ENCODE measurements at places on chromosomes 6 and 20.
A peak's percentile ranks its signal among the peaks of the same experiment; 100 is the strongest.

DNA sequence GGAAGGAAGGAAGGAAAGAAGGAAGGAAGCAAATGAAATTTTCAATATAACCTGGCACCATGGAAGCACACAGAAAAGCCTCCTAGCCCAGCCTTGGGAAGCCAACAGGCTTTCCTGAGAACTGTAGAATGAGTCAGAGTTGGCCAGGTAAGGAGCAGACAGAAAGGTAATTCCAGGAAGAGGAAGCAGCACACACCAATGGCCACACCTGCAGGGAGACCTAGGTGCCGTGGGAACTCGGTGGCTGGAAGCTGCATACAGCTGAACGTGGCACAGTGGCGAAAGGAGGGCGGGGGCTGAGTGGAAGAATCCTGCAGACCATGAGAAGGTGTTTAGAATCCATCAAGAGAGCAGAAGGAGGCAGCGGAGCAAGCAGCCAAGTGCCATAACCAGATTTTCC is 224.8 kb upstream of the RREB1 start:
- H3K36me3 ChIP-seq, result no peaks in the 10 kb centered on the region
- no peak overlapping the region for H3K27ac ChIP-seq
- H3K4me3 ChIP-seq, result no peak overlapping the region
- H3K27me3 ChIP-seq, result no peaks in the 10 kb centered on the region

DNA sequence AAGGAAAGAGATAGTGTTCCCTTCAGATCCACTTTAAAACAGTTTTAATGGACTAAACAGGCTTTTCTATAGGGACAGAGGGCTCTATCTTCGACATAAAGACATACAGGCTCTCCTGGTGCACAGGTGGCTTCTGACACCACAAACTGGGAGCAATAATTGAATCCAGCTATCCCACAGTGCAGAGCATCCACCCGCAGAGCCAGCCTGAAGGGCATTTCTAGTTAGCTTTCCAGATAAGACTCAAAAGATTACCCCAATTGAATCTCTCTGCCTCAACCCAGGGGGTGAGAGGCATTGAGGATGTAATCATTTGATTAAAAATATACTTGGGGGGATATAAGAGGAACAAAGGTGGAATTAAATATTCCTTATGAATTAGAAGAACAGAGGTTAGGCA is 64.8 kb upstream of the BEND3 start:
- no peaks in the 10 kb centered on the region for H3K4me1 ChIP-seq
- H3K36me3 ChIP-seq, result no peaks in the 10 kb centered on the region
- DNase-seq, result no peak
- H3K27me3 ChIP-seq, result no peaks in the 10 kb centered on the region

DNA sequence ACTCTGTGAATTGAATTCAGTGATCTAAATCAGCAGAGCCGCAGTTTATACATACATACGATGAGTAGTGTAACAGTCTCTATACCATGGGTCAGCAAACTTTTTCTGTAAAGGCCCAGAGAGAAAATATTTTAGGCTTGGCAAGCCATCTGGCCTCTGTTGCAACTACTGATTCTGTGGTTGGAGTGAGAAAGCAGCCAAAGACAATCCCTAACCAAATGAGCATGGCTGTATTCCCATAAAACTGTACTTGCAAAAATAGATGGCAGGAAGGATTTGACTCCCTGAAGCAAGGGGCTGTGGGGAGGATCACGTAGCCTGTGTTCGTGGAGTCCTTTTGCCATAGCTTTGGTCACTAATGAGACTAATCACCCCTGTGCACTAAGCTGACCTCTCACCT is 17.9 kb upstream of the MOCS1 start:
- H3K4me1 ChIP-seq, result peaks cover 5% of the 10 kb centered on the region
- peak overlapping the region; percentile 73 for H3K27ac ChIP-seq
- no peak overlapping the region for H3K4me3 ChIP-seq
- H3K27me3 ChIP-seq, result no peaks in the 10 kb centered on the region

DNA sequence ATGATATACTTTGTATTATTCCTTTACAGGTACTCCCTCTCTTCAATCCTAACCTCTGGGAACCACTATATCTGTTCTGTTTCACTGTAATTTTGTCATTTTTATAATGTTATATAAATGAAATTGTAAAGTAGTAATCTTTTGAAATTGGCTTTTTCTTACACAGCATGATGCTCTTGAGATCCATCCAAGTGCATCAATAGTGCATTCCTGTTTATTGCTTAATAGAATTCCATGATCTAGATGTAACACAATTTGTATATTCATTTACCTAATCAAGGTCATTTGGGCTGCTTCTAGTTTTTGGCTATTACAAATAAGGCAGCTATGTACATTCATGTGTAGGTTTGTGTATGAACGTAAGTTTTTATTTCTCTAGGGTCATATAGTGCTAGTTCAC is 174.6 kb downstream of the KHDC1L start:
- H3K4me1 ChIP-seq, result no peaks in the 10 kb centered on the region
- no peak for DNase-seq
- H3K36me3 ChIP-seq, result no peaks in the 10 kb centered on the region
- H3K4me3 ChIP-seq, result no peak overlapping the region

Data from breast epithelium (tissue), 4 donors.